Activated CD8-positive, alpha-beta T cell treated with anti-CD3 and anti-CD28 coated beads, Interleukin-2, amount 10 ng/mL, durations not matched to agents 7 days and 5 days (primary cell): ENCODE measurements at places on chromosomes 7 and 10. TPM values are rescaled to one million over a fixed set of nuclear protein-coding genes. Genes with fewer than 3 reads are reported as not detected.

Gene NCAPG2
- total RNA-seq = 154 TPM

DNA sequence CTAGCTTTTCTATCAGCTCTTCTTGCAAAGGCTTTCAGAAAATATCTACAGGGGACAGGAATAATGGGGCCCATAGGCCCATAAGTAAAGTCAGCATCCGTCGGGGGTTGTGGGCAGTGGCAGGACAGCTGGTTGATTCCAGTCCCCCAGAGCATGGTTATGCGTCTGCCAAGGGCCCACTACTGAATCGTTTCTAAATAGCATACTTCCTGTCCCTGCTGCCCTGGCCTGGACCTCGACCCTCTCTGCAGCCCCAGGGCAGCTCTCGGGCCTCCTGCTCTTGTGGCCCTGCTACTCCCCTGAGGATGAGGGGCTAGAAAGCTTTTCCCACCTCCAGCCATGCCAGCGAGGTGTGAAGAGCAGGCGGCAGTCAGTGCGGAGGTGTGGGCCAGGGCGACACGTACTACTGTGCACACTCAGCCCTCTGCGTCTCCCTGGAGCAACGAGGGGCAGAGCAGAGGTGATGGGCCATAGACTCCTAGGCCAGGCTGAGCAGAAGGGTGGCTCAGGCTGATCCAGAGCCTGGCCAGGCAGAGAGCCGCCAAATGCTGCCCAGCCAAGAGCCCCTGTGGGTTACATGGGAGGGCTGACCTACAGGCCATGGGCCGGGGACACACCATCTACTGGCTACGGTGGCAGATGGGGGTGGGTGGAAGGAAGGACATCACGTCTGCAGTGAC is 4.7 kb upstream of the OPN4 start:
- no peak for DNase-seq
- H3K27ac ChIP-seq = no peak overlapping the region
- no peaks in the 10 kb centered on the region for H3K4me1 ChIP-seq
- no peaks in the 10 kb centered on the region for H3K36me3 ChIP-seq
- H3K4me3 ChIP-seq = no peak overlapping the region

GRCh38 chr10:78782441-78782840 is 286.3 kb upstream of the ZMIZ1 start:
- no peak overlapping the region for H3K27ac ChIP-seq
- H3K36me3 ChIP-seq = no peaks in the 10 kb centered on the region
- H3K27me3 ChIP-seq = peaks cover 9% of the 10 kb centered on the region
- no peak overlapping the region for H3K4me3 ChIP-seq

DNA sequence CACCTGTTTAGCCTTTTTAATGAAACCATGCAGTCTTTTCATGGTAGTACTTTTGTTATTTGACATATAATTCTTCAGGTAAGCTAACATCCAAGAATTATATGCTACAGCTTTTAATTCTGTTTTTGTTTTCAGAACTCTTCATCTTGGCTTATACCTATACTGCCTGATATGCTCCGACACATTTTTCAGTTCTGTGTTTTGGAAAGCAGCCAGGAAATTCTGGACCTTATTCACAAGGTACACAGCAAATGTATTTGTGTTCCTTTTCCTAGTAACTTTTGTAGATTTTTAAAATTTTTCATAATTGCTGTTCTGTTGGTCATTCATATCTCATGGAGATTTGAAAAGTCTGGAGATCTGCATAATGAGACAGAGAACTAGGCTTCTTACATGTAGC is 56.7 kb downstream of the BTAF1 start:
- H3K4me3 ChIP-seq = no peak overlapping the region
- H3K36me3 ChIP-seq = peaks cover 70% of the 10 kb centered on the region
- peaks cover 27% of the 10 kb centered on the region for H3K4me1 ChIP-seq
- H3K27me3 ChIP-seq = no peaks in the 10 kb centered on the region

GRCh38 chr7:41716691-41717090 is 13.8 kb upstream of the INHBA start:
- no peaks in the 10 kb centered on the region for H3K4me1 ChIP-seq
- H3K27ac ChIP-seq = no peak overlapping the region
- no peaks in the 10 kb centered on the region for H3K36me3 ChIP-seq
- no peak for DNase-seq

Gene CAMK2G
- 48.4 TPM for total RNA-seq

- H3K36me3 ChIP-seq = no peaks in the 10 kb centered on the region
- DNase-seq = no peak
- no peak overlapping the region for H3K4me3 ChIP-seq
- peaks cover 20% of the 10 kb centered on the region for H3K4me1 ChIP-seq
These were observed 14.6 kb upstream of the PWWP2B start for GRCh38 chr10:132382231-132382922.
